Midbrain (tissue), 1 donor: ENCODE measurements at places on chromosomes 4 and X.

- no peak for DNase-seq
These were observed 10.1 kb upstream of the SASH3 start for GRCh38 chrX:129769467-129770154.

- no peak for DNase-seq
These were observed 68.9 kb downstream of the SMIM20 start for GRCh38 chr4:25982962-25983361.

GRCh38 chr4:48484494-48485168 is 1.5 kb downstream of the SLC10A4 start:
- no peak for DNase-seq

GRCh38 chr4:107937040-107937439 is 5.7 kb downstream of the CYP2U1 start:
- no peak for DNase-seq

DNA sequence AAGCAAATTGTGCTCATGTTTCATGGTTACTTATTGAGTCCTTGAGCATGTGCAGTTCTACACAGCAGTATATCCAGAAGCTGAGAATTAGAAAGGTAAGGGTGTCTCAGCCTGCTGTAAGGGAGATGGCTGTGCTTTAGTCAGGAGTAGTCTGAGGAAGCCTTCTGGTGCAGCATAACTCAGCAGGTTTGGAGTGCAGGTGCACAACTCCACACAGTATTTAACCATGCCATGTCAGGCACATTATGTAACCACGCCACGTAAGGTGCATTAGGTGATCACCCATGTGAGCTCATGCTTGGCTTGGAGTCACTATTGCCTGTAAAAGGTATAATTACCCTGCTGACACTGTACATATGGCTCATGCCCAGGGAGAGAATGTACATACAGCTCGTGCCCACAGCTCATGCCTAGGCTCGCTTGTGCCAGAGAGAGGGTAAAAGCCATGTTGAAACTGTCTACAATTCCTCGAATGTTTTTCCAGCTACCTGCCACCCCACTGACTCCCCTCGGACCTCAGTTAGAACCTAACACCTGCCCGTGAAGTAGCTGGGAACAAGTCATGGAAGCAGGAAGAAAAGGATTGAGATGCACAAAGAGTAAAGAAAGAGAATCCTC is 37.8 kb downstream of the UCHL1 start:
- no peak for DNase-seq

- DNase-seq = no peak
These were observed 12.2 kb downstream of the UCHL1 start for GRCh38 chr4:41268721-41269517.

DNA sequence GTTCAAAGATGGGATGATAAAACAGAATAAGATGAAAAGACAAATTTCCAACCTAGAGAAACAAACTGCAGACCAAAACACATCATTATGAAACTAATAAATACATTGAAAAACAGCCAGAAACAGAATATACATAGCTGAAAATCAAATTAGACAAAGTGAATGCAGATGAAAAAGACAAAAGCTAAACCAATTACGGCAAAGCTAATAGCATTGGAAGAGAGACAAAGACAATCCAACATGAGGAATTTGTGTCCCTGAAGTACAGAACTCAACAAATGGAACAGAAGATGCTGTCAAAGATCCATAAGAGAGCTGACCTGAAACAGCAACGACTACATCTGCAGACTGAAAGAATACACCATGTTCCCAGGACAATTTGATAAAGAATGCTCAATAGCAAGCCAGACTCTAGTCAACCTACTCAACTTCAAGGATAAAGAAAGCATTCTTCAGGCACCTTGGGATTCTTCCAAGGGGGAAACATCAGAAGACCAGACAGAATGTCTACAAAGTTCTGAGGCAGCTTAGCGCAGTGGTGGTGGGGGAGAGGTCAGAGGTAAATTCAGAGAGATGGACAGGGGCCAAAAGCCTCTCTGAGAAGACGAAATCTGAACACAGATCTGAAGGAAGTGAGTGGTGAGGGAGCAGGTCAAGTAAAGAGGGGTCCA is 27.4 kb upstream of the IRAK1 start:
- DNase-seq = no peak
